ENCODE measurements at places on chromosomes 2 and 18.

DNA sequence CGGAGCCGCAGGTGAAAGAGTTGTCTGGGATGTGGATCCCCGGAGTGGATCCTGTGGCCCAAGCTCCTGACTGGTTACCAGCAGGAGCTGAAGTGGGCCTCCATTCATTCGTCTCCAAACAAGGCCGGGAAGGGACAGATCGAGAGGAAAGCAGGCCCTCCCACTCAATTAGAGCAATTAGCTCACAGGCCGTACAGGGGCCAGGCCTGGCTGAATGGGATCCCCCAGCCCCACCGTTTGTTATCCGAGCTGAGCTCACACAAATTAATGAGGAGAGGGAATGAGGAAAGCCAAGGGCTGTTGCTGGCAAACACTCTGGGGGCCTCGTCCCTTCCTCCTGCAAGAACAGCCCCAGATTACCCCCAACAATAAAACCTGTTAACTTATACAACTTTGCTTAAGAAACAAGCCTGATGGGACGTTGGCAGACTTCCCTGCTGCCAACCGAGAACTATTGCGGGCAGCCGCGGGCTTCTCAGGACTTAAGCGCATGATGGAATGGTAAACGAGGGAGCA, 338.0 kb downstream of the BCL11A start:
- DNase-seq: no peak

- DNase-seq: no peak
Observed at GRCh38 chr2:200913654-200914053, 24.5 kb downstream of the NIF3L1 start.

GRCh38 chr2:83742117-83742782, 716.8 kb downstream of the SUCLG1 start:
- no peak for DNase-seq

DNA sequence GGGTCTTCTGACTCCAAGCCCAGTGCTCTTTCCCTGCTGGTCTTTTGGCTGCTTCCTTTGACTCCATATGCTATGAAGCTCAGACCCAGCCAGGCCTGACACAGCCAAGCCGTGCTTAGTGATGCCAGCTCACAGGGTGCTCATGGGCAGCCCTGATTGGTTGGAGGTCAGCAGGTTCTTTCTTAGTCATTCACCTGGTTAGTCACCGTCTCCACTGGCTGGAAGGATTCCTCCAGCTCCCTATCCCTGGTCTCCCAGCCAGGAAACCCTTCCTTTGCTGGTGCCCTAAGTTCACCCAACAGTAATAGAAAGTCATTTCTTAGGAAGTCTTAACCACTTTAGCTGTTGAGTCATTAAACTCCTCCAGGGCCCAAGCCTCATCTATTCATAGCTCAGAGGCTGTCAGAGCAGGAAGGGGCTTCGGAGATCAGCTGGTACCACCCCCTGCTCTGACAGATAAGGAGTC, 3.9 kb downstream of the KCNK3 start:
- no peak for DNase-seq

GRCh38 chr2:80338794-80339193, 34.2 kb upstream of the LRRTM1 start:
- no peak for DNase-seq

GRCh38 chr2:151408788-151409600, 708 bp upstream of the RIF1 start:
- no peak for DNase-seq
